Globus pallidus (tissue), 1 donor: ENCODE measurements at places on chromosomes 7 and 10.

DNA sequence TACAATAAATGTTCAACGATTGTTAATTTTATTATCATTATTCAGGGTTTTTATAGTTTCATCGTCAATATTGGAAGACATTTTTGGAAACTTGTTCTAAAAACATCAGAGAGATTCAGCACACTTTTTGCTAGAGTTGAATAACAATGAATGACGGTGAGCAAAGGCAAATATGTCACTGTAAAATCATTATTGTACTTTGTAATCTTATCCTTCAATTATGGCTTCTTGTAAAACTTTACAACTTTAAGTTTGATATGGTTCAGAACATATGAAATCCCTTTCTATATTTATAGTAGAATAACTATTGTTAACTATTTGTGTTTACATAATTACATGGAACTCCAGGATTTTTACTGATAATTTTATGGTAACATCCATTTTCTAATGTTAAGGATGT is 167.8 kb upstream of the SEMA3A start:
- DNase-seq = no peak

DNA sequence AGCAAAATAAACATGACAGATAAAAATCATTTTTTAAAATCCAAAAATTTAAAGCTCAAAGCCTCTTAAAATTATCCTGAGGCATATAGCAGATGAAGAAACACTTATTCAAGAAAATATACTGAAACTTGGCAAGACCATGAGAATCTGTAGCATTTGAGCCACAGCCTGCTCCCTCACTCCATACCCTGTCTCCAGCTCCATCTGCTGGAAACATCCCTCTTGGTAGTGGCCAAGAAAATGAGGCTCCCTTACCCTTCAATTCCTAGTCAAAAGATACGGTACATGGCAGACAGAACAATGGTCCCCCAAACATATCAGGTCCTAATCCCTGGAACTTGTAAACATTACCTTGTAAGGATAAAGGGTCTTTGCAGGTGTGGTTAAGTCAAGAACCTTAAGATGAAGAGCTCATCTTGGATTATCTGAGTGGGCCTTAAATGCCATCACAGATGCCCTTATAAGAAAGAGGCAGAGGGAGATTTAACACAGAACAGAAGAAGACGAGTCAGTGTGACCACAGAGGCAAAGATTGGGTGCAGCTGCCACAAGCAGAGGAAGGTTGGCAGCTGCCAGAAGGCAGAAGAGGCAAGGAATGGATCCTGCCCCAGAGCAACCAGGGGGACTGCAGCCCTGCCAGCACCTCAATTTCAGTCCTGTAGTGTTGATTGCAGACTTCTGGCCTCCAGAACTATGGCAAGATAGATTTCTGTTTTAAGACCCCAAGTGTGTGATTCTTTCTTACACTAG is 149.4 kb downstream of the ZNF248 start:
- DNase-seq = no peak

GRCh38 chr10:71312811-71313789 is 6.0 kb upstream of the SLC29A3 start:
- peak; percentile 26 for DNase-seq

DNA sequence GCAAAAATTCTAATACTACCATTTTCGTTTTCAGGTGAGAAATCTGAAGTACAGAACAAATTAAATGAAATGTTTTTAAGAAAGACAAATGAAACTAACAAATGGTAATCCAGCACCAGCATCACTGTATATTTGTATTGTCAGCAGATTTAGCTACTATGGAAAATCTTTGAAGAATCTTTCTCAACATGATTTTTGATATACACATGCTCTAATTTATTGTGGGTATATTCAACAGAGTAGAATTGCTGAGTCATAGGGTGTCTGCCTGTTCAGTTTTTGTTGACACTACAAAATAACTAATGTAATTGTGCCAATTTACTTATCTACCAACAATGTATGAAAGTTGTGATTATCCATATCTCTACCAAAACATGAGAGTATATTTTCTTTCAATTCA is 437.6 kb downstream of the PCDH15 start:
- no peak for DNase-seq
